ENCODE measurements at places on chromosomes 6 and 20. TPM values are rescaled to one million over a fixed set of nuclear protein-coding genes. Genes with fewer than 3 reads are reported as not detected.

GRCh38 chr20:2658414-2659354 lies 5.3 kb downstream of the IDH3B start:
- DNase-seq: no peak

GRCh38 chr6:55853008-55854001 lies 22.1 kb downstream of the BMP5 start:
- DNase-seq: no peak

DNA sequence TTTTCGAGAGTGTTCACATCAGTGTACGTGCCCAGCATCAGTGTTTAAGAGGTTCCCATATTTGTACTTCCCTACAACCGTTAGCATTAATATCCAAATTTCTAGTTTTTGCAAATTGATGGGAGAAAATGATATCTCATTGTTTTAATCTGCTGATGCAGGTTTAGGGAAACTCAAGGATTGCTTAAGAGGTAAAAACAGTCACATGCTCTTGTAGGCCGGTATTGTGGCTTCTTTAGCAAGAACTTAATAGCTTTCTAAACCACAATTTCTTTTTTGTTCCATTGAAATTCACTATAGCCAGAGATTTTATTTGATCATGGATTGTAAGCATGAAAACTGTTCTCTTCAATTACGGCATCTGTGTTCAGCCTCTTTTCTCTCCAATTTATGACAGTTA lies 29.5 kb downstream of the BEND6 start:
- no peak for DNase-seq

DNA sequence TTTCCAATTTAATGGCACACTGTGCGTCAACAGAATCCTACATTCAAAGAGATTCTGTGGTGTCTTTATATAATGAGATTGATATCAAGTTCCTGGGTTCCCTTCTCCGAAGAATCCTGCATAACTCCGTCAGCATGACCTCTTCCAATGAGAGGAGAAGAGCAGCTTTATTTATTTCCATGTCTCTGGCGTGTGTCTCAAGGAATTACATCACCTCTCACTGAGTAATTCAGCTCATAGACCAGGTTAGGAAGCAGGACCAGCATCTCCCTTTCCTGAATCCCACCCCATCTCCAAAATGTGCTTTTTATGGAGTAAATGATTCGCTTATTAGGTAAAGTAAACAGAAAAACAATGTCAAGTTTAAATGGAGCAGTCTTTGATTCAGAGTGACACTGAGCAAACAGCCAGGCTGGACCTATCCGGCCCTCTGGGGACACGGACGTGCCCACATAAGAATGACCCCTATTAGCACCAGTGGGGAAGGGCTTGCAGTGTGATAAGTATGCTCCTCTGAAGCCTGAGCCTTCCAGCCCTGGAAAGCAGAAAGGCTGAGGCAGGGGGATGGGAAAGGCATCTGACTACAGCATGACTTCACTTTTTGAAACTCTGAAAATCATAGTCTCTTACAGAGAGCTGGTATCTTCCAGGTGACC lies 165.2 kb downstream of the CLIC5 start:
- no peak for DNase-seq

The AIF1 gene
- polyA plus RNA-seq: 41.7 TPM

The PPP1R14C gene
- 0.08 TPM for polyA plus RNA-seq

The LSM14B gene
- polyA plus RNA-seq: 42.9 TPM

DNA sequence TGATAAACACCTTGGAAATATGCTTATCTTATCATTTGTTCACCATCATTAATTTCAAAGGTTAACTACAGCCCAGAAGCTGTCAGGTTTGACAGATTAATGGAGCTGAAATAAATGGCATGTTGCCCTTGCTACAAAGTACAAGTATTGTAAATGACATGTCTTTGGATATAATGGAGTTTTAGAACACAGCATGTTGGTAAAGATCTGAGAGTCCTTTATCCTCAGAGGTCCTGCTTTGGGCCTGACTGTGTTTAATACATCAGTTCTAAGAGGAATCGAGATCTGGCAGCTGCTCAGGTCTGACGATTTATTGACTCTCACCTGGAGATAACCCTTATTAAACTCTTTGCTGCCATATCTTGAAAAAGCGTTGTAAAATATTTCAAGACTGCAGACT lies 222.7 kb upstream of the OPRM1 start:
- no peak for DNase-seq
